NK-92 treated with Interleukin-12 subunit alpha and Interleukin-12 subunit beta, amount 100 ng/mL, for 24 hours (cell line): ENCODE measurements at places on chromosomes 6 and 20.
A peak's percentile ranks its signal among the peaks of the same experiment; 100 is the strongest.

GRCh38 chr20:38108986-38109541 is 56.0 kb downstream of the TGM2 start:
- DNase-seq, result no peak

- no peak for DNase-seq
Observed at GRCh38 chr6:23688650-23689049, 437.4 kb upstream of the NRSN1 start.

GRCh38 chr20:62372042-62372993 is 5.2 kb upstream of the LAMA5 start:
- no peak for DNase-seq

- DNase-seq, result peak; percentile 16
Observed at GRCh38 chr20:21571841-21572690, 58.2 kb upstream of the NKX2-2 start.

- DNase-seq, result no peak
Observed at GRCh38 chr6:54071821-54072340, 39.4 kb upstream of the MLIP start.

- no peak for DNase-seq
Observed at GRCh38 chr6:132007474-132008190, 56.5 kb upstream of the CCN2 start.

- DNase-seq, result no peak
Observed at GRCh38 chr6:39902786-39903465, 31.3 kb downstream of the MOCS1 start.

- DNase-seq, result no peak
Observed at GRCh38 chr6:29474996-29475395, 12.8 kb downstream of the MAS1L start.

DNA sequence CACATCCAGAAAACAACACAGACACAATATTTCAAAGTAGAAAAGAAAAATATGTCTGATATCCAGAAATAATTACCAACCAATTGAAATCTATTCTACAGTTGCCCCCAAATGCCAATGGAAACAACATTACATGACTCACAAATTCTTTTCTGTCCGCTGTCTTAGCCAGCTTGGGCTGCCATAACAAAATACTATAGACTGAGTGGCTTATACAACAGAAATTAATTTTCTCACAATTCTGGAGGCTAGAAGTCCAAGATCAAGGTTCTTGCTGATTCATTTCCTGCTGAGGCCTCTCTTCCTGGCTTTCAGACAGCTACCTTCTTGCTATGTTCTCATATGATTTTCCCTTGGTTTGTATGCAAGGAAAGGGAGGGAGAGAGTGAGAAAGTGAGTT is 698.1 kb downstream of the DHX35 start:
- DNase-seq, result no peak

DNA sequence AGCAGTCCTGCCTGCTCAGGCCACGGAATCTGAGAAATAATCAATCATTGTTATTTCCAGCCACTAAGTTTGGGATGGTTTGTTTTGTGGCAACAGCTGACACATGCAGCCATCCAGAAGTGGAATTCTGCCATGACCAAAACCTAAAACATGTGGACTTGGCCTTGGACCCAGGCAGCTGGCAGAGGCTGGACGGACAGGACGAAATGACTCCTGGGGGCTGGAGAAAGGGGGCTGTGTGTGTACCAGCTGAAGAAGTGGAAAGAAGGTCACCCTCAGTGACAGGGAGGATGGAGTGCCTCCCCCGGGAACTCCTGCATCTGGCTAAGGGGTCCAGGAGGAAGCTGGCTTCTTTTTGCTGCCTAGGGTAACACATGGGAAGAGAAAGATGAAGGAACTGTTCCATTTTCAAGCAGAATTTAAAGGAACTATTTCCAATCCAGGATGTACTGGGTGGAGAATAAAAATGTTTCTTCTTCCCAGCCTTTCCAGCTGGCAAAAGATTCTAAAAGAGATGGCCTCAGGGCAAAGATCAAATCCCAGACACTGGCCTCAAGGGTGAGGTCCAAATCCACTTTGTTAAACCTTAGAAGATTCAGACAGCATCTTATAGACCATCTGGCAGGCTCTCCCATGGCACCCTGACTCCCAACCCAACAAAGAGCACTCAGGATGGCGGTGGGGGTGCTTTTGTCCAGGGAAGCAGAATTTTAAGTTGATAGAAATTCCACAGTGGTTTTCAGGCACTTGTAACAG is 14.3 kb downstream of the SERPINB6 start:
- no peak for DNase-seq

GRCh38 chr6:71254323-71254722 is 34.3 kb upstream of the OGFRL1 start:
- DNase-seq, result no peak

DNA sequence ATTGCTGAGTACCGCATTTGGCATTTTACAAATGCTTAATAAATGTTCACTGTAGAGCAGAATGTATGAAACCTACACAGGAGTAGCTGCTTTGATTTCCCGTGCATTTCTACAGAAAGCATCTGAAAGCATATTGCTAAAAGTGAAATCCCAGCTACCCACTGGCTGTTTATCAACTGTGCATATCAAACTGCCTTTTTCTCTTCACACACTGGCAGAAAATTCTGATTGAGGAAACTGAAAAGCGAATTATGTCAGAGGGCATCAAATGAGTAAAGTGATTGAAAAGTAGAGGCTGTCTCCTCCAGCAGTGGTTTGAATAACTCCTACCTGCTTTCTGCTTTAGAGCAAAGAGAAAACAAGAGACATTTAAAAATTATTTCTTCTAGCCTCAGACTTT is 28.0 kb downstream of the STX11 start:
- no peak for DNase-seq

DNA sequence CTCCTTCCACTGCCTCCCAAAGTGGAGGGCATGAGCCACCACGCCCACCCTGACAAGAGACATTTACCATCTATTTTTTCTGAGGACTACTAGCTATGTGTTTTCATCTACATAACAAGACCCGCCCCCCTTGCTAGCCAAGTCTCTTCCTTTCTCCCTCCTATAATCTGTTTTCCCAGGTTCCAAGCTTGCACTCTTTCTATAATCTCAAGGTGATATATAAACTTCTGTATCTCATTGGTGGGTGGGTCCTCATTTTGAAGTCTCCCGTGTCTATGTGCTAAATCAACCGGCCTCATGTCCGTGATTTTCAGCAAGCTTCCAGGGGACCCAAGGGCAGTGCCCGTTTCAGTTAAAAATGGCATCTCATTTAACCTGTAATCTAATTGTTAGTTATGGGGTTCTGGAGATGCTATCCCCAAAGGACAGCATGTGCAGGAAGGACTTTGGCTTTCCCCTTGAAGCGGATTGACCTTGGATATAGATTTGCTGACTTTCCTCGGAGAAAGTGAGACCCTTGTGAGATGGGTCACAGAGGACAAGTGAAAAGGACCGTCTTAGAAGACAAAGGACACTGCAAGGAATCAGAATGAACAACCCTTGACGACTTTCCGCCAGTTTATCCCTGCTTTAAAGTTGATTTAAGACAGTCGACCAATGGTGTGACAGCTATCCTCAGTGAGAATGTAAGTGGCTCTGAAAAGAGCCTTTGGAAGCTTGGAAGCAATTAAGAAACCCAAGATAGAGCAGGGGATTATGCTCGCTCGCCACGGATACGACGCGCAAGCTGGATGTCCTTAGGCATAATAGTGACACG is 22.4 kb downstream of the OR2B2 start:
- DNase-seq, result no peak

- DNase-seq, result no peak
Observed at GRCh38 chr6:40160826-40161225, 226.6 kb upstream of the MOCS1 start.

DNA sequence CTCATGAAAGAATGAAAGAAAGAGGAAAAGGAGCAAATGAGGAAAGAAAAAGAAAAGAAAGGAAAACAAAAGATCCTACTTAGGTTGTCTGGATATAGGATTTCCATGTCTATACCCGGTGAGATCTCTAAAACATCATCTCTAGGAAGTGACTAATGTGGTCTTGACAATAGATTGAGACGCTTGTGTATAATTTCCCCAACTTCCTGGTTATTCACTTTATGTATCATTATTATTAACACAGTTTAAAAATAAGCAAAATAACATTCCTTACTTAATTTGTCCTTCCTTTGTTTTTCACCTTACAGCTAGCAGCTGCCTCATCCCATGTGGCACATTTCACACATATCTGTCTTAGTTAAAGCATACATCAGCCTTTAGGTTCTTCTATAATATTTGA is 27.0 kb downstream of the LAMA4 start:
- no peak for DNase-seq
